ENCODE measurements at places on chromosomes 16 and 17.

- DNase-seq, result no peak
These were observed 3.8 kb downstream of the RASL10B start for GRCh38 chr17:35735036-35735805.

- DNase-seq, result no peak
These were observed 20.2 kb downstream of the HLF start for GRCh38 chr17:55284944-55285339.

GRCh38 chr17:34711646-34712045 is 132.3 kb downstream of the TMEM132E start:
- no peak for DNase-seq

- DNase-seq, result no peak
These were observed 2.7 kb downstream of the IGFBP4 start for GRCh38 chr17:40445751-40446468.

GRCh38 chr16:81127051-81127450 is 30.9 kb upstream of the GCSH start:
- no peak for DNase-seq

All from stimulated activated CD8-positive, alpha-beta memory T cell treated with anti-CD3 and anti-CD28 coated beads, Interleukin-7, amount 100 ng/mL, for 24 hours (primary cell).